ENCODE measurements at places on chromosomes 4 and X.
A peak's percentile ranks its signal among the peaks of the same experiment; 100 is the strongest.

- DNase-seq: no peak
Observed at GRCh38 chr4:78184584-78184983, 127.5 kb downstream of the FRAS1 start.

- no peak for DNase-seq
Observed at GRCh38 chrX:7500386-7500785, 342.6 kb upstream of the VCX start.

GRCh38 chrX:63350465-63350877 is 661 bp downstream of the SPIN4 start:
- DNase-seq: peak; percentile 35

DNA sequence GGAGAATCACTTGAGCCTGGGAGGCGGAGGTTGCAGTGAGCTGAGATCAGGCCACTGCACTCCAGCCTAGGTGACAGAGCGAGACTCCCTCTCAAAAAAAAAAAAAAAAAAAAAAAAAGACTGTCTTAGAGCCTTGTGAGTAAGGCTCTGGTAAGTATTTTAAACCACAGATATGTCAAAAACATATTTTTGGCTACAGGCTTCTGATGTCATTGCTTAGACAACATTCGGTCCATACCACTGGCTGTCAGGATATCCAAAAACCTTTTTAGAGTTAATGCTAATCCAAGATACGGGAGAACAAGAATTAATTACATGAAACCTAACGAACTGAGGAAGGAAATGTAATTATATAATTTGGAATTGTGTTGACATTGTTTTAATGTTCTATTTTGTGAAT is 999.5 kb upstream of the PABPC4L start:
- DNase-seq: no peak

DNA sequence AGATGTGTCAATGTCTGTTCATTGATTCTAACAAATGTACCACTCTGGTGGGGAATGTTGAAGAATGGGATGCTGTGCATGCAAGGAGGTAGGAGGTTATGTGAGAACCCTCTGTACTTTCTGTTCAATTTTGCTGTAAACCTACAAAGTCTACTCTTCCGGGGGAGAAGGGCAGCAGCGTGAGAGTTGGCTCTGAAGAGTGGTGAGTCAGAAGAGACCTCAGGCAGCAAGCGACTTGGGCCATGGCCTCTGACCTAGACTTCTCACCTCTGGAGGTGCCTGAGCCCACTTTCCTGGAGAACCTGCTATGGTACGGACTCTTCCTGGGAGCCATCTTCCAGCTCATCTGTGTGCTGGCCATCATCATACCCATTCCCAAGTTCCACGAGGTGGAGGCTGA is 26.7 kb downstream of the MANBA start:
- no peak for DNase-seq

DNA sequence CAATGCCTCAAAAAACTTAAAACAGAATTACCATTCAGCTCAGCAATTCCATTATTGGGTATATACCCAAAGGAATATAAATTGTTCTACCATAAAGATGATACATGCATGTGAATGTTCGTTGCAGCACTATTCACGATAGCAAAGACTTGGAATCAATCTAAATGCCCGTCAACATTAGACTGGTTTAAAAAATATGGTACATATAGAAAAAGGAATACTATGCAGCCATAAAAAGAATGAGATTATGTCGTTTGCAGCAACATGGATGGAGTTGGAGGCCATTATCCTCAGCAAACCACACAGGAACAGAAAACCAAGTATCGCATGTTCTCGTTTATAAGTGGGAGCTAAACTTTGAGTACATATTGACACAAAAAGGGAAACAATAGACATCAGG is 10.9 kb upstream of the SYNPO2 start:
- no peak for DNase-seq

- peak; percentile 48 for DNase-seq
Observed at GRCh38 chrX:149829751-149830191, 48.0 kb downstream of the MAGEA9 start.

DNA sequence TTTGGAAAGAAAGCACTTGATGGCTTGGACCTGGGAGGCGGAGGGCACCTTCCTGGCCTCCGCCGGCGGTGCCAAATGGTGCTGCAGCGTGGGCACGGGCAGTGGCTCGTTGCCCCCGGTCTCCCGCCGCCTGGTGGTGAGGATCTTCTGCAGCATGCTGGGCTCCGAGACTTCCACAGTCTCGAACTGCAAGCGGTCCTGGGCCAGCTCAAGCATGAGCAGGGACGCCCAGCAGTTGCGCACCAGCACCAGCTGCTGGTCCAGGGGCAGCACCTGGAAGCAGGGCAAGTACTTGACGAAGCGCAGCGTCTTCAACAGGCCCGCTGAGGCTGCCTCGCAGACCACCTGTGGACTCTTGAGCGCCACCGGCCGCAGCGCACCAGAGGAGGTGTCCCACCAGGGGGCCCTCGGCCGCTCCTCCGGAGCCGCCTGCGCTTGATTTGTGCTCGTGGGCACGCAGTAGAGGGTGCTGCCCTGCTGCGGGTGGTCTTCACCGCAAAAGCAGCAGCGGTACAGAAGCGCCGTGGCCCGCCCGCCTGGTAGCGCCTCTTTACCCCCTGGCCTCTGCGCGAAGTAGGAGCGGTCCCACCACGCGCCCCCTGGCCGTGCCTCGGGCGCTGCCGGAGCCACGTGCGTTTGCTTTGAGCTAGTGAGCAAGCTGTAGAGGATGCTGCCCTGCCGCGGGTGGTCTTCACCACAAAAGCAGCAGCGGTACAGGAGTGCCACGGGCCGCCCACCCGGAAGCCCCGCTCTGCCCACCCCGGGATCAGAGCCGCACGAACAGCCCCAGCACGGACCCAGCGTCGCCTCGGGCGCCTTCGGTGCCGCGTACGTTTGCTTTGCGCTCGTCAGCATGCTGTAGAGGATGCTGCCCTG is 689 bp downstream of the NR0B1 start:
- DNase-seq: no peak

- DNase-seq: no peak
Observed at GRCh38 chr4:151922306-151922705, 161.5 kb upstream of the GATB start.

DNA sequence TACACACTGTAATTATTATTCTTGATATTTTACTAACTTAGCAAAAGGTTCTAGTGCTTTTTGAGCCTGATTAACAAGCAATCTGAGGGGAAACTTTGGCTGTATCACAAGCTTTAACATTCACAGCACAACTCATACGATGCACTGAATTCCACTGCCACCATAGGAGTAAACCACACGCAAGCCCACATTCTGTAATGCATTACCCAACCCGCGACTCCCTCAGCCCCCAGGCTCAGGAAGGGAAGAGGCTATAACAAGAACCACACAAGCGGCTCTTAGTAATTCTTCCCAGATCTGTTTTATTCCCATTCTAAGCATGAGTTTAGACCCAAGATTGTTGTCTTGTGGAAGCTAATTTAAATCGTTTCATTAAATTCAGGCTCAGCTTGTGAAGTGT is 138.5 kb upstream of the TBL1X start:
- no peak for DNase-seq

- no peak for DNase-seq
Observed at GRCh38 chr4:162201673-162202072, 37.9 kb upstream of the FSTL5 start.

- DNase-seq: peak; percentile 59
Observed at GRCh38 chr4:15702941-15703403, at the start of gene BST1. BST1 (plus strand) TSS chr4:15703065; CDS start chr4:15703145, 80 bp downstream.

DNA sequence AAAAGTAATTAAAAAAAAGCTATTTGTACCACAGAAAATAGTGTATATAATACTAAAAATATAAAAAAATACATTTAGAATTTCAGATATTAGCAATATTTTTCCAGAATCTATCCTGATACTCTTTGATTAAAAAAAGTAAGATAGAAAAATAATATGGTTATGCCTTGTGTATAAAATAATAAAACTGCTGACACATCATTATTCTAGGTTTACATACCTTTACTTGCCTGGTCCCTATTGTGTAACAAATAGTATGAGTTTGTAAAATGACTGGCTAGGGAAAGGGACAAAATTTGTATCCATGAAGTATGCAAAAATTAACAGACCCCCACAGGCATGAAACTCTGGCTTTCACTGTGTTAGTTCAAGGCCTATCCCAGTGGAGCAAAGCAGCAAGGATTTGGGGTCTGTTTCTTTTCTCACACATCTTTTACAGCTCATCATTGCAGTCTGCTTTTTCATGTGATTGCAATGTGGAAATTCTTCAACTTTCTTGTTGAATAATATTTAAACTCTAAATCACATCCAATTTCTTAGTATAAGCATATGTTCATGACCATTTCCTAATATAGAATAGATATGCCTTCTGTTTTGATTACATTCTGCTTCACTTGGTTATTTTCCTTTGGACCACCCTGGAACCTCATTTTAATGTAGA is 136.7 kb upstream of the PCDH18 start:
- DNase-seq: no peak

DNA sequence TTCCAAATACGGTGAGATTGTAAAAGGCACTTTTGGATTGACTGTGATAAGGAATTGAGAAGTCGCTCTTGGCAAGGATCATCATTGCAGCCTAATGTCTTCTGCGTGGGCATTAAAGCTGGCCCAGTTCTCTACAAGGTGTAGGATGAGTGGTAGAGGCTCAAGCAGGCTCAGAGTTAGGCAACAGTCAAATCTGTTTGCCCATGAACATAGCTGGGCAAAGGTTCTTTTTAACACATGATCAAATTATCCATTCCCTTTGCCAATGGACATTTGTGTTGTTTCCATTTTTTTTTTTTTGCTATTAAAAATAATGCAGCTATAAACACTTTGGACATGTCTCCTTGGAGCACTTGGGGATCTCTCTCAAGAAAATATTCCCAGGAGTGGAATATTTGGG is 229.1 kb upstream of the FAT1 start:
- no peak for DNase-seq
